NB4 (cell line): ENCODE measurements at places on chromosomes 3 and 15.

GRCh38 chr3:8505621-8506020 is 4.0 kb downstream of the LMCD1 start:
- no peak for DNase-seq

DNA sequence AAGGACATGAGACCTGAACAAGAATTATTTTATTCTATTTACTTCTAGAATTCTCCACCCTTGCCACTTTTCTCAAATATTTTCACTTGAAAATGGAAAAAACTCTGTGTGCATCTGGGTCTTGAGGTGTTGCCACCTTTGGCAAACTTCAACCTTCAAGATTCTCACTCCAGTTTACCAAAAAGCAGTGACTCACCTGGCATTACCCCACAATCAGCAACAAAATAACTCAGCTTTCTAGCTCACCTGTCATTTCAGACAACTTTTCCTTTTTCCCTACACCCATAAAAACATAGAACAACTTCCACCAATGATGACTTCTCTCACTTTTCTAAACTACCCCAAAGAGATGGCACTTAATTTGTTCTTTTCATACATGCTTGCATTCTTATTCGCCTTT is 115.8 kb downstream of the DUT start:
- DNase-seq = no peak

DNA sequence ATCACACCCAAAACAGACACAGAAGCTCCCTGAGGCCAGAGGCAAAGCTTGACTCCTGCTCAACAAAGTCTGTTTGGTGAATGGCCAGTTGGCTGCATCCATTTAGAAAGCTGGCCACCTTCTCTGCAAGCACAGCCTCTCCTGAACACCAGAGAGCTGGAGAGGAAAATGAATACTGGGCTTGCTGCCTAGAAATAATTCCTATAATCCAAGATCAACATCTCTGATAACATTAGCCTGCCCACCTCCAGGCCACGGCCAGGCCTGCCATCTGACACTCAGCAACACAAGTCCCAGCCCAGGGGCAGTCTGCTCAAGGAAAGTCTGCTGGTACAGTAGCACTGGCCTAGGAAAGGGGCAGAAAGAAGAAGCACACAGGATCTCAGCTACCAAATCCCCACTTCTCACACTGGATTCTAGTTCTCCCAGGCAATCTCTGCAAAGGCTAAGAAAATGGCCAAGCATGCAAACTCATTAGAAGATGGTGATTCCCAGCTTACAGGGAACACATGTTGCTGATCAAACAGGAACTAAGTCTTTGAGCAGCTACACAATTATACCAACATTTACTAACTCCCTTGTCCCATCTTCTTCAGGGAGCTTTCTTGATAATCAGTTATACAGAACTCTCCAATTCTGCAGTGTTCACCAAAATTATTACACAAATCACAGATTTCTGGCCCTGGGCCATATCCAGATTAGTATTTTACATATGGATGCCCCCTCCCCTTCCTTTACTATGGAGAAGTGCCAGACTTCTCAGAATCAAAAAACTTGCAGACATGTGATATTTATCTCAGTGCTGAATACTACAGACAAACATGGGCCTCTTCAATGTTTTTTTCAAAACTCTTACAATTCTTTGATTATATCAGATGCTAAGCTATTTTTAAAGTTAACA is 9.9 kb downstream of the TBC1D2B start:
- DNase-seq = peak; percentile 31

GRCh38 chr3:49120096-49120437 is 556 bp downstream of the USP19 start:
- peak; percentile 21 for DNase-seq

DNA sequence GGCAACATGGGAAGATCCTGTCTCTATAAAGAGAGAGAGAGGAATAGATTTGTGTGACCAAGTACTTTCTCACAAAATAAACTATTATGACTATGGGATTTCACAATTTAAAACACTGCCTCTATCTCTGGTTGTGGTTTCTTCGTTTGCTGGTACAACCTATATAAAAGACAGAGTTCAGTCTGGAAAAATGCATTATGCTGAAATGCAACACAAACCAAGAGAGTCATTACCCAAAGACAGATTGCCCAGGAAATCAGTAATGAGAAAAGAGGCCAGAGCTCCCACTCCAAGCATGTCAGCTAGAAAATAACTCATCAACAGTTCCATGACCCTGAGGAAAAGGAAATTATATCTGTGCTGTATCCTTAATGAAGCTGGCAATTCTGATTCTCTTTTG is 23.2 kb downstream of the GPR176 start:
- no peak for DNase-seq

DNA sequence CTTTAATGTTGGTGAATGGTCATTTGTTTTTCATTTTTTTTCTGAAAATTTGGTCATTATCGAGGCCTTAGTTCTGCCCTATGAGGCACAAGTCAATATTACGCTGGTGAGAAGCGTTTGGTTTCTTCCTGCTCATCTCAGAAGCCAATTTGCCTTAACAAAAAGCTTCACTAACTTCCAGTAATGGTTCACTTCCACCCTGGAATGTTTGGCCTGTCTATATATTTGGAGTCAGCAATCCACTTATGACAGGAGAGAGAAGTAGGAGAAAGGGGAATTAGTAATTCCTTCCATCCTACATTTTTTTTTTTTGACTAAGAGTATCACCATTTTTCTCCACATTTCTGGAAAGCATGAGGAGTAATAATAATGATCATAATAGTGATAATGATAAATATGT is 124.4 kb downstream of the DIPK2A start:
- DNase-seq = no peak

DNA sequence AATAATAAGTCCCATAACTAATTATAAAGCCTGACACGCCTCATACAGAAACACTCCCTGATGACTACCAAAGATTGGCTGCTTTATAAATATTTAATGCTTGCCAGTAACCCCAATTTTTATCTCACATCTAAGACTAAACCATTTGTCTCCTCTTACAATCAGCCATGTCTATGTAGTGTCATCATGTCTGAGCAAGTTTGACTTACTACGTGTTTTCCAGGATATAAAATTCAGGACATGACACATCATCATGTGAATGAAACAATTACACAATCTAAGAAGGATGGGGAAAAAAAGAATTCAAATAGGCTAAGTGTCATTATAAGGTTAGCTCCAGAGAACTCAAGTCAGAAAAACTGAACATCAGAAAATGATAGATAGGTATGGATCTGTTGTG is 208.7 kb downstream of the MECOM start:
- DNase-seq = no peak

- no peak for DNase-seq
Observed at GRCh38 chr3:32414522-32415202, 23.0 kb downstream of the CMTM7 start.

- peak; percentile 33 for DNase-seq
Observed at GRCh38 chr15:40244961-40245523, 6.2 kb downstream of the PAK6 start.
